ENCODE measurements at places on chromosomes 1 and 21. TPM values are rescaled to one million over a fixed set of nuclear protein-coding genes. Genes with fewer than 3 reads are reported as not detected.

- peak; percentile 30 for DNase-seq
Observed at GRCh38 chr1:158930504-158930903, 848 bp upstream of the PYHIN1 start.

- DNase-seq: no peak
Observed at GRCh38 chr1:66270119-66270812, 263.7 kb upstream of the SGIP1 start.

DNA sequence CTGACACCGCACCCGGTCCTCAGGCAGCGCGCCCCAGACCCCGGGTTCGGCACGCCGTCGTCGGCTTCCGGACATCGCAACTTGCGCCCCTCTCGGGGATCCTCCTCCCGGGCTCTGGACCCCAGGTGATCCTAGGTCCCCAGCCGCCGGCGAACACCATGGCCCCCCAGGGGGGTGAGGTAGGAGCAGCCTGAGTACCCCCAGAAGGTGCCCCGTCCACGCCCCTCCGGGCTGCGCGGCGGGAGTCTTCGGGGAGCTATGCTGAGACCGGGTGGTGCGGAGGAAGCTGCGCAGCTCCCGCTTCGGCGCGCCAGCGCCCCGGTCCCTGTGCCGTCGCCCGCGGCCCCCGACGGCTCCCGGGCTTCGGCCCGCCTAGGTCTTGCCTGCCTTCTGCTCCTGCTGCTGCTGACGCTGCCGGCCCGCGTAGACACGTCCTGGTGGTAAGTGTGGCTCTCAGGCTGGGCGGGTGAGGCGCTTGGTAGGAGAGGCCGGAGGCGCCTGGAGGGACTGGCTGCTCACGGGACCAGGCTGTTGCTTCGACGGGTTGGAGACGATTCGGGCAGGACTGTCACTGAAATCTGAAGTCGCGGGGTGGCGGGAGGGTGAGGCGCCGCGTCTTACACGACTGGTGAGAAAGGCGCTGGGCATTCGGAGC is 367 bp downstream of the WNT2B start:
- no peak for DNase-seq

CD247 gene
- 237 TPM for total RNA-seq

- DNase-seq: no peak
Observed at GRCh38 chr1:46193984-46194570, 4.2 kb downstream of the POMGNT1 start.
